Stimulated activated CD4-positive, alpha-beta T cell treated with anti-CD3 and anti-CD28 coated beads, Interleukin-15, amount 100 ng/mL, for 1 hour (primary cell): ENCODE measurements at places on chromosomes 6 and 20.

GRCh38 chr6:42740725-42741124 lies 5.2 kb downstream of the TBCC start:
- DNase-seq, result no peak

DNA sequence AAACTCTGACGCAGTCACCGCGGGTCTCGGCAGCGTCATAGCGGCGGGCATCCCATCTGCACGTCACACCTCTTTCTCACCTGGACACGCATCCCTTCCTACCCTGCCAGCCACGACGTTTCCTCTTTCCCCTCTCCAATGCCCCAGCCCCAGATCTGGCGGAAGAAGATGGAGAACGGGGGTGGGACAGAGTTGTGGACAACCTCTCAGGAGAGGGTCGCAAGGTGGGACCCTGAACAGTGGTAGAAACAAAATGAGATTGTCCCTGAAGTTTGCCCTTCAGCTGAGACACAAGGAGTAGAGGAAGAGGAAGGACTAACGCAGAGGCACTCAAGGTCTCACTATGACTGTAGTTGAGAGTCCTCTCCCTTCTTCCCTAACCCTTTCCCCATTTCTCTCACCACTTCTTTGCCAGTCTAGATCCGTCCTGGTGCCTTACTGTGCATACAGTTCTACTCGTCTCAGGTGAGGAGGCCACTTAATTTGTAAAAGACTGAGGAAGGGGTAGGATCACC lies 562 bp downstream of the TRIM39 start:
- DNase-seq, result no peak

DNA sequence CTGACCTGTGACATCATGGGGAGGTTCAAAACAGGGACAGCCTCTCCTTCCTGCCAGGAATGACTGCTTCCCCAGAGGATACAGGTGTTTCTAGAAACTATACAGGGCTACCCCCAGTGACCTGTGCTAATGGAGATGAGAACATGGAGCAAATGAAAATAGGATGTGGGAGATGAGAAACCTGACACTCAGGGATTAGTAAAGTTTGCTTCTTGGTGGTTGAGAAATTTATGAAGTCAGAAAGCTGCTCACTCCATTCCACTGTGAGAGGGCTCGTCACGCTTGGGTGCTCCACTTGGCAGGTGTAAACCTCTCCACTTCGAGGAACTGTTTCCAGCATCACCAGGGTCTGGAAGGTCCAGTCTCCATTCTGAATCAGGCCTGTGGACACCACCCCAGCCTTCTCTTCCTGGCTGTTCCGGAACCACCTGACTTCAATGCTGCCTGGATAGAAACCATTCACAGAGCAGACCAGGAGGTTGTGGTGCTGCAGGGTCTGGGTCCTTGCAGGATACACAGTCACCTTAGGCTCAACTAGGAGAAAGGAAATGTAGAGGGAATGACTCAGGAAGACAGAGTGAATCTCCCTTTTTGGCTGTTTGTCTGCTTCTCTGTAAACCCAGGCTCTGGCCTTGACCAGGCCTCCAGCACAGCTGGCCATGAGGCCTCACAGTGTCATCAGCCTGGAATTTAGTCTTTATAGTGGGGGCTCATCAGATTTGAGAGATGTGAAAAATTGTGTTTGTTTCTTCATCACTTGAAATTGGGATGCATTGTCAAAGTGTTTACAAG lies 10.8 kb downstream of the HLA-DRB5 start:
- DNase-seq, result no peak

- DNase-seq, result no peak
Measured at GRCh38 chr20:50572938-50573777, 63.0 kb downstream of the PTPN1 start.

DNA sequence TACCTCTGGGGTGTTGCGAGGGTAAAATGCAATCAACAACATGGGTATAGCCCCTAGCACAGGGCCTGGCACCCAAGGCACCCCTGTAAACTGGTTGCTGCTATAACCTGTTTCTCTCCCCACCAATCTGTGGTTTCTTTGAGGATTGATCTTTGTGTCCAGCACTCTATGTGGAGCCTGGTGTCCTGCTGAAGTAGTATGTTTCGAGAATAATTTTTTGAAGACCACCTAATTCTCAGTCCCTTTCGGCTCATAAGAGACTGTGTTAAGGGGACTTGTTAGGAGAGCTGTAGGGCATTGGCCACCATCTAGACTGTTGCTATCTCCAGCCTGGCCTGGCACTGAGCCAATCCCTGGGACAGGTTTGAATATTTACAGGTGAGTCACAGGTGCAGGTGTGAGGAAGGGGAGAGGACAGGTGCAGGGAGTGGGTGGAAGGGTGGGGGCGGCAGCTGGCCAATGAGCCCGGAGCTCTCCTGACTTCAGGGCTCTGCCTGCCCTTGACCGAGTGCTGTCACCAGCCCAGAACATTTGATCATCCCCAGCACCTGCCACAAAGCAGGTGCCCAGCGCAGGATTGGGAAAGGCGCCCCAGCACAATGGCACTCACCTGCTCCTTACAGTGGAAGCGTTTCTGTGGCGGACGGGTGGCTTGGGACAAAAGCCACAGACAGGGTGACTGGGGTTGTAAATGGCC lies 8.1 kb upstream of the C20orf144 start:
- no peak for DNase-seq

DNA sequence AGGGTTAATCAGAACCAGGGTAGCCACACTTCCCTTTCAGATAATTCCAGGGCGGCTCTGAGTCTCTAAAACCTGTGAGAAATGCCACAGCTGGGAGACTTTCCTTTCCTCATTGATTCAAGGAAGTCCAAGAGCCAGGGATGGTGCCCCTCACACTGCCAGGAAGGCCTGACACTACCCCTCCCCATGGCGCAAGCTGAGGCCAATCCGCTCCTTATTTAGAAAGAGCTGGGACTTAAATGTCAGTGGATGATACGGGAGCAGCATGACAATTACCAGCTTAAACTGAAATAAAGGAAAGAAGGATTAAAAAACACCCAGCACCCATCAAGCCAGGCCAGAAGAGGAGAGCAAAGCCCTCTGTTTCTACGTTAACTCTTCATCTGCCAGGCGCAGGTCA lies 244.4 kb downstream of the LRFN2 start:
- no peak for DNase-seq

GRCh38 chr20:48924756-48925109 lies 3.2 kb downstream of the ARFGEF2 start:
- DNase-seq, result no peak

DNA sequence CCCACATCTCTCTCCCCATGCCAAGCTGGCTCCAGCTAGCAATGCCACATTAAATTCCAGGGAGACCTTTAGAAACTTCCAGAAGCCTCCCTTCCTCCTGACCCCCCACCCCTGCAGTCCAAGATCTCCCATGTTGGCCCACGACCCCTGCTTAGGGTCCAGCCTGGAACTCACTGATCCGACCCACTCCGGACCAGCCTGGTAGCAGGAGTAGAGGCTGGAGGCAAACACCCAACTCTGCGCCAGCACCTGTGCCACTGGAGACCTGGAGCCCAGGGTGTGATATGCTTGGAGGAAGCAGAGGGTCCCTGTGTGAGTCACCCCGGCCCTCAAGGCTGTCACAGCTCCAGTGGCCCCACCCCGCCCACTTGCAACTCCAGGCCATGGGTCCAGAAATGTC lies 3.3 kb upstream of the ULBP1 start:
- DNase-seq, result no peak

- DNase-seq, result no peak
Measured at GRCh38 chr6:168050225-168050880, 28.7 kb downstream of the FRMD1 start.

- DNase-seq, result no peak
Measured at GRCh38 chr6:159376516-159377158, 207.4 kb downstream of the FNDC1 start.

- peak; percentile 4 for DNase-seq
Measured at GRCh38 chr6:148177589-148178233, 164.9 kb upstream of the SASH1 start.

DNA sequence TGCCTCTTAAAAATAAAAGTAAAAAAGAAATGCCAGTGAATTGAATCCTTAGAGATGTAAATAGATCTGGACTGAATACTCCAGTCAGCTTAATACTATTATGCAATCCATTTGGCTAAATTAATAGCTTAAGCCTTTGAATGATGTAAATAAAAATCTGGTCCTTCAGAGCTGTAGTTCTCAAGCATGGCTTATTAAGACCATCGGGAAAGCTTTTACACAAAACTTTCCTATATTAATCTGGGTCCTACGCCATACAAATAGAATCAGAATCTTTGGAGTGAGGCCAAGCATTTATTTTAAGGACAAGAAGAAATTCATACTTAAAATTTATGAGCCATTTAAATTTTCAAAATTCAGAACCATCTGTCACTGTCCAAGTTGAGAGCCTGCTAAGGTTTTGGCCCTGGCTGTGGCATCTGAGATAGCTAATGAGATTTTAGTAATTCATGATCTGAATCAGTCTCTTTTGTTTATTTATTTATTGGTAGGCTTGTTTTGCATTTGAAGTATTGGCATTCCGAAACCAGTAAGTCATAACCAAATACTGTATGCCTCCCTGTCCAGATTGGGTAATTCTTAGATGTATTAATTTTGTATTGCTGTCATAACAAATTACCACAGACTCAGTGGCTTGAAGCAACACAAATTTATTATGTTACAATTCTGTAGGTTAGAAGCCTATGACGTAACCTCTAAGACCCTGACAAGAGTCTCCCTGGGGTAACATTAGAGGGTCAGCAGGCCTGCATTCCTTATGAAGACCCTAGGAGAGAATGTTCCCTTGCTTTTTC lies 228.1 kb upstream of the RAB32 start:
- no peak for DNase-seq

DNA sequence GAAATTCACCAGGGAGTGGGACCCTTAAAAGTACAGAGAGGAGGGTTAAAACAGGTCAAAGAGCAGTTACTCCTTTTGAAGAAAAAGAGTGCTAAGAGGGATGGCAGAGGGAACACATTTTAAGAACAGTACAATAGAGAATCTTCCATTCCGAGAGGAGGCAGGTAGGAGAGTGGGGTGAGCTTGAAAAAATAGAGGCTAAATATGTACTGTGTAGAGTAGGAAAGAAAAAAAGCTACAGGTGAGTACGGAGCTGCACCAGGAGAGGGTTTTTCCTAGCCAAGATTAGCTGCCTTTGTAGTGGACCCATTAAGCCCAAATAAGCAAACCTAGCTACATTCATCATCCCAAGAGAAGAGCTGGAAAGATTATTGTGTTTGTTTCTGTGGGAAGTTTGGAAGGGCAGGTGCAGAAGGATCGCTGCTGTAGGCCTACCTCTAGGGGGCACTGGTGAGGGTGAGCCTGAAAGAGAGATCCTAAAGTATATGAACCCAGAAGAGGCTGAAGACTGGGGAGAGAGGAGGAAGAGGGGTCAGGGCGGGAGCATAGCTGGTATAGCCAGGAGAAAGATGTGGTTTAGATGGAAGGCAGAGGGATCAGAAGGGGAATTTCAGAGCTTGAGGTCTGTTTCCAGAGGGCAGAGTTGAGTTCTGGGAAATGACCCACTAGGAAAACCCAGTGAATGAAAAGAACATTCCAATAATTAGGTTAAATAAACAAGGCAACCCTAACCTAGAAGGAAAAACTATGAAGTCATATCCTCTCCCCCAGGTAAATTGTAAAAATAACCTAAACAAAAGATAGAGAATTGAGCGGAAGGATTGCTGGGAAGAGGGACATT lies 50.2 kb upstream of the HINT3 start:
- DNase-seq, result peak; percentile 18

GRCh38 chr6:67854098-67854497 lies 781.0 kb upstream of the ADGRB3 start:
- no peak for DNase-seq

DNA sequence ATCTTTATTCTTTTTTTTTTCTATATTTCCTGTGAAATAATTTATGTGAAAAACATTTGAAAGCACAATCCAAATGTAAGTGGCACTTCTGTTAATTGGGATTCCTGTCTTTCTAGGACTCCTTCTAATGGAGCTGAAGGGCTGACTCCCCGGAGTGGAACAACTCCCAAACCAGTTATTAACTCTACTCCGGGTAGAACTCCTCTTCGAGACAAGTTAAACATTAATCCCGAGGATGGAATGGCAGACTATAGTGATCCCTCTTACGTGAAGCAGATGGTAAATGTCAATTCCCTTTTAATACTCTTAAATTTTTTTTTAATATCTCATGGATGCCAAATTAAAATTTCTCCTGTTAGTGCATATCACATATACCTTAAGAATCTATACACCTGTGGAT lies 35.0 kb downstream of the CDC5L start:
- DNase-seq, result no peak

DNA sequence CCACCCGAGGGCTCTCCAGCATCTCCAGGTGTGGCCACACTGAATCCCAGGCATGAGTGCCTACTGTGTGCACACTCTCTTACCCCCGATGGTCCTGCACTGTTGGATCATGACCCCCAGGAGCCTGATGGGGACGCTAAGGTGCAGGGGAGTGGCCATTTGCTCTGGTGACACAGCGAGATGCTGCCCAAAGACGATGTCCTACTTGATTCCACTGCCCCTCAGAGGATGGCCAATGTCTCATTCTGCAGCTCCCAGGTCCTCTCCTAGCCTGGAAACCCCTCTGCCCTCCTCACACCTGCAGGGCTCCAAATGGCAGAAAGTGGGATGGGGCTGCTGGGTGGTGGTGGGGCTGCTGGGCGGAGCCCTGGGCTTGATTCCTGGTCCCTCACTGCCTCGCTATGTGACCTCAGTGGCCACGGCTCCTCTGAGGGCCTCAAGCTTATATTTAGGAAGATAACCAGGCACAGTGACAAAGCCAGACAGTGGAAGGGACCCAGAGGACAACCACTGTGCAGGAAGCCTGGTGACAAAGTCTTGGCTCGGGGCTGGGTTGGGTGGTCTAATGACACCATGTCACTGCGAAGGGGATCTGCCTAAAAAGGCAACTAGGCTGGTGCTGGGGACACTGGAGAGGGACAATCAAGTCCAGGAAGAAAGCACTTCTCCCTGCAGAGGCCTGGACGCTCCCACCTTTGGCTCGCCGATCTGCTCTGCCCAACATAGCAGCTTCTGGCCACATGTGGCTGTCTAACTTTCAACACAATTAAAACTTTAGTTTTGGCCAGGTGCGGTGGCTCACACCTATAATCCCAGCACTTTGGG lies 28.4 kb downstream of the TGM2 start:
- DNase-seq, result no peak

DNA sequence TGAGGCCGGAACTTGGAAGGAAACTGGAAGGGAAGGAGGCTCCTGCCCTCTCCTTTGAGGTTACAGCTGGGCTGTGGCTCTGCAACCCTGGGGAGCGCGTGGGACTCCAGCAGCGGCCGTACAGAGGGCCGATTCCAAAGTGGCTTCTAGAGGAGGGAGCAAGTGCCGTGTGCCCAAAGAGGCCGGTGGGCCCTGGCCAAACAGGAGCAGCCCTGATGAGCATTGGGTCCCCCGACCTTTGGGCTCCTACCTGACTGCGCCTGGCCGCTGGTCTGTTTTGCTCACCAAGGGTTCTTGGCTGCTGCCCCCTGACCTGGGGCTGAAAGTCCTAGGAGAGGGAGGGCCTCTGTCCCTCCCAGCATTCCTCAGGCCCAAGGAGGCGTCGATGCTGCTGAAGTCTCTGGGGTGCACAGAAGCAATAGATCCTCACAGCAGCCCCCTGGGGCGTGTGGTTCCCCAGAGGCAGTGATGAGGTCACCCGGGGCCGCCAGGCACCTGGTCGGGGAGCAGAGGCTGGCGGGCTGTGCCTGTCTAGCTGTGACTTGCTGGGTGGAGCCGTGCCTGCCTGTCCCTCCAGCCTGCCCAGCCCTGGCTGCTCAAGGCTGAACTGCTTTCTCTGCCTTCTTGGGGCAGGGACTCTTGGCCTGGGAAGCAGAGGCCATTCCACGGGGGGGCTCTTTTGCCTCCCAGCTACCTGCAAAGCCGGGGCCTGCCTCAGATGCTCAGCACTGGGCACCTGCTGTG lies 9.8 kb downstream of the RBM38 start:
- no peak for DNase-seq
